Glutamatergic neuron (in vitro differentiated cells): ENCODE measurements at places on chromosomes 1 and 21. TPM values are rescaled to one million over a fixed set of nuclear protein-coding genes. Genes with fewer than 3 reads are reported as not detected.
A peak's percentile ranks its signal among the peaks of the same experiment; 100 is the strongest.

GRCh38 chr1:119341372-119341947, 27.1 kb upstream of the HAO2 start:
- no peak overlapping the region for H3K27ac ChIP-seq
- no peaks in the 10 kb centered on the region for H3K36me3 ChIP-seq
- no peaks in the 10 kb centered on the region for H3K27me3 ChIP-seq
- no peaks in the 10 kb centered on the region for H3K4me1 ChIP-seq
- H3K4me3 ChIP-seq, result no peak overlapping the region

The AKR7A3 gene
- total RNA-seq, result 1.9 TPM

The KIF21B gene
- total RNA-seq, result 51.1 TPM

GRCh38 chr1:182794091-182794490, 4.5 kb downstream of the NPL start:
- peaks cover 4% of the 10 kb centered on the region for H3K27me3 ChIP-seq
- no peaks in the 10 kb centered on the region for H3K4me1 ChIP-seq
- DNase-seq, result no peak
- no peaks in the 10 kb centered on the region for H3K36me3 ChIP-seq

GRCh38 chr1:214583113-214583512, 19.9 kb upstream of the CENPF start:
- no peak for DNase-seq
- no peaks in the 10 kb centered on the region for H3K27me3 ChIP-seq
- no peaks in the 10 kb centered on the region for H3K36me3 ChIP-seq
- no peak overlapping the region for H3K27ac ChIP-seq
- H3K4me1 ChIP-seq, result peaks cover 4% of the 10 kb centered on the region
- H3K4me3 ChIP-seq, result no peak overlapping the region

The LRRN2 gene
- 6.9 TPM for total RNA-seq

- H3K36me3 ChIP-seq, result no peaks in the 10 kb centered on the region
- H3K27ac ChIP-seq, result no peak overlapping the region
- peaks cover 2% of the 10 kb centered on the region for H3K27me3 ChIP-seq
- no peak for DNase-seq
- H3K4me3 ChIP-seq, result no peak overlapping the region
Observed at GRCh38 chr1:160774886-160775719, 20.9 kb upstream of the LY9 start.

DNA sequence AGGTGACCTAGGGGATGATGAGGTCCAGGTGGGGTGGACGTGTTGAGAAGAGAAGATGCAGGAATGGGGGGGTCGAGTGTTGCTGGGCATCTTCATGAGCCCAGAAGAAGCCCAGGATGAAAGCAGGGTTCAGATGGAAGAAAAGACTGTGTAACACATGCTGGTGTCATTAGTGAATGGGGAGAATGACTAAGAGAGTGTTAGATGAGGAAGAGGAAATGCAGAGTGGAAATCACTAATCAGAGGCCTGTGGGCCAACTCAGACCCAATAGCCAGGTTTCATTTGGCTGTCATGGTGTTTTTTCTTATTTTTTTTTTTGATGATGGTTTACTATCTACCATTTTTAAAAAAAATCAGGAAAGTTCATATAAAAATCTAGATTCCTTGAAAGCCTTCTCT, 180.8 kb upstream of the CAMK1G start:
- H3K4me3 ChIP-seq, result no peak overlapping the region
- no peak overlapping the region for H3K27ac ChIP-seq
- no peaks in the 10 kb centered on the region for H3K27me3 ChIP-seq

- H3K4me1 ChIP-seq, result peaks cover 11% of the 10 kb centered on the region
- peaks cover 4% of the 10 kb centered on the region for H3K36me3 ChIP-seq
- no peak for DNase-seq
- H3K27ac ChIP-seq, result no peak overlapping the region
- no peak overlapping the region for H3K4me3 ChIP-seq
- H3K27me3 ChIP-seq, result no peaks in the 10 kb centered on the region
Observed at GRCh38 chr1:226827458-226827857, 43.0 kb upstream of the PSEN2 start.

The OLFM3 gene
- total RNA-seq, result 2.7 TPM

DNA sequence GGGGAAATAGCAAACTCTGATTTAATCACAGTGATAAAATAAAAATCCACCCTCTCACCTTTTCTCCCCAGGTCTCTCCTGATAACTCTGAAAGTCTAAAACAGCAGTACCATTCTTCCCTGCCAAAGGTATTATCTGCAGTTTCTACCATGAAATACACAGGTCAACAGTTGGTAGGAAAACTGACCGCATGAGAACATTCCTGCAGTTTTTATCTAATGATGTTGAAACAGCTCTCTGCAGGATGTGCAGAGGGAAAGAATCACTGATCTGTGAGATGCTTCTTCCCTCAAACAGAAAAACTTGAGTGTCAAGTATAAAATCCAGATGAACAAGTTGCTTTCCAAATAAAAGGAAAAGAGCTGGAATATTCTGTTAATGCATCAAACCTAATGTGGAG, 39.1 kb downstream of the KCNJ6 start:
- no peak for DNase-seq
- H3K27me3 ChIP-seq, result peaks cover 4% of the 10 kb centered on the region
- no peak overlapping the region for H3K27ac ChIP-seq
- H3K4me3 ChIP-seq, result no peak overlapping the region

DNA sequence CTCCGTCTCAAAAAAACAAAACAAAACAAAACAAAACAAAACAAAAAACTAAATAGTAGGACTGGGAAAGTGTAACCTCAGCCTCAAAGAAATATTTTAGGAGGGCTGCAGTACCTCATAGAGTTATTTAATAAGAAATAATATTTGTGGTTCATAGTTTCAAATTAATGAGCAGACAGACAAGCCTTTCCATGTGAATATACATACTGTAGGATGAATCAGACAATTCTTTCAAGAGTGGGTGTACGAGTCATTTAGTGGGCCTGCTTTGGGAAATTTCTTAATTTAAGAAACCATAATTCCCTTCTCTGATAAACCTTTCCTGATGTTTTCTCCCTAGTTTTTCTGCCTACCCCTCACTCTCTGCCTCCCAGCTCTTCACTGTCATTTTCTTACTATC, 52.5 kb downstream of the CDC14A start:
- DNase-seq, result no peak
- no peak overlapping the region for H3K27ac ChIP-seq
- no peaks in the 10 kb centered on the region for H3K4me1 ChIP-seq
- H3K27me3 ChIP-seq, result no peaks in the 10 kb centered on the region

GRCh38 chr1:169144941-169145626, 38.6 kb downstream of the ATP1B1 start:
- peaks cover 2% of the 10 kb centered on the region for H3K27me3 ChIP-seq
- DNase-seq, result no peak
- peaks cover 3% of the 10 kb centered on the region for H3K4me1 ChIP-seq

The ZNF362 gene
- total RNA-seq, result 69.8 TPM

GRCh38 chr1:234862360-234862943, 252.5 kb upstream of the IRF2BP2 start:
- H3K4me1 ChIP-seq, result peaks cover 19% of the 10 kb centered on the region
- no peak overlapping the region for H3K4me3 ChIP-seq
- no peak for DNase-seq
- peak overlapping the region; percentile 82 for H3K27ac ChIP-seq

The CGN gene
- 2.0 TPM for total RNA-seq

DNA sequence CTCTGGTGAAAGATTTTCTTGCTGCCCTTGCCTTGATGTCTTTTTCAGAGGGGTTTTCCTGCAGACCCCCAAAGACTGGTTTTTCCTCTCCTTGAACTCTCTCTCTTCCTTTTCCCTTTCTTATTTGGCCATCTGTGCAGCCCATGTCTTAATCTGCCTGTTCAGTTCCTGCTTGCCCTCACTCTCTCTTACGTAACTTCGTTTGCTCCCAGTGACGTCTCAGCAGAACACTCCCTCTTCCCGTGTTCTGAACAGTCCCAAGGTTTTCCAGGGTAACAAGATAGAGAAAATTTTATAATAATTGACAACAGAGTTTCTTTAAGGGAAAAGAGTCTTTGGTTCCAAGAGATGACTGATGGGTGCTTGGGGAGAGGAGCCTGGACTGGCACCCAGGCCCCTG, 109.1 kb upstream of the LMO4 start:
- H3K4me3 ChIP-seq, result peak overlapping the region; percentile 36
- no peaks in the 10 kb centered on the region for H3K36me3 ChIP-seq
- H3K27ac ChIP-seq, result no peak overlapping the region
- DNase-seq, result no peak
- H3K27me3 ChIP-seq, result no peaks in the 10 kb centered on the region

DNA sequence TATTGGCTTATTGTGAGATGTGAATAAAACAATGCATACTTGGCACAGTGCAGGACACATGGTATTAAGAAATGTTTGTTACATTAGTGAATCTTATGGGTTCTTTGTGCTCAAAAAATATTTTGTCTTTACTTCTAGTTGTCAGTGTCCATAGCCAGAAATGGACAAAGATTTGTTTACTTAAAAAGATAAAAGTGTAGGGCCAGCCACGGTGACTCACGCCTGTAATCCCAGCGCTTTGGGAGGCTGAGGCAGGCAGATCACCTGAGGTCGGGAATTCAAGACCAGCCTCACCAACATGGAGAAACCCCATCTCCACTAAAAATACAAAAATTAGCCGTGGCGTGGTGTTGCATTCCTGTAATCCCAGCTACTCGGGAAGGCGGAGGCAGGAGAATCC, 654.6 kb upstream of the NEGR1 start:
- peaks cover 8% of the 10 kb centered on the region for H3K36me3 ChIP-seq
- H3K27me3 ChIP-seq, result no peaks in the 10 kb centered on the region
- peaks cover 6% of the 10 kb centered on the region for H3K4me1 ChIP-seq
- DNase-seq, result no peak

The H6PD gene
- total RNA-seq, result 5.0 TPM

DNA sequence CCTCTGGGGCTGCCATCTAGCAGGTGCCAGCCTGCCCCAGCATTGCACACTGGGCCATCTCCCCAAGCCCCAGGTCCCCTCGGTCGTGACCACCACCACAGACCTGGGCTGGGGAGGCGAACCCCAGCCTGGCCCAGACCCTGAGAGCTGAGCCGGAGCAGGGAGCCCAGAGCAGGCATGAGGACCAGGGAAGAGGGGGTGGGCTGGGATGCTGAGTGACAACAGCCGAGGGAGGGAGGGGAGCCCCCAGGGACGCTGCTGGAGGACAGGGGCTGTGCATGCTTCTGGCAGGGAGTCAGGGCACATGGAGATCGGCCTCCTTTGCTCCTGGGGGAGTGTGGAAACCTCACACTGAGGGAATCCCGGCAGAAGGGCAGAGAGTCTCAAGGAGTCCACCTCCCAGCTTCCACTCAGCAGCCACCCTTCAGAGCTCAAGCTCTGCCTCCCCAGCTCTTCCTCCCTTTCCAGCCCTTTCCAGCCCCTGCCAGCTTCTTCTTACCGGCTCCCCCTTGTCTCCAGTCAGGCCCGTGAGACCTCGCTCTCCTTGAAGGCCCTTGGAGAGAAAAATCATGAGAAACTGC, 23.7 kb upstream of the PEF1 start:
- H3K36me3 ChIP-seq, result no peaks in the 10 kb centered on the region
- peaks cover 55% of the 10 kb centered on the region for H3K4me1 ChIP-seq
- H3K27ac ChIP-seq, result peak overlapping the region; percentile 99

GRCh38 chr1:185768371-185768770, 34.2 kb downstream of the HMCN1 start:
- H3K4me1 ChIP-seq, result no peaks in the 10 kb centered on the region
- DNase-seq, result no peak
- no peak overlapping the region for H3K4me3 ChIP-seq
- H3K36me3 ChIP-seq, result no peaks in the 10 kb centered on the region
- no peak overlapping the region for H3K27ac ChIP-seq

The PRKACB gene
- total RNA-seq, result 11.2 TPM

The OR10Z1 gene
- total RNA-seq, result not detected

The SCMH1 gene
- 17.8 TPM for total RNA-seq

DNA sequence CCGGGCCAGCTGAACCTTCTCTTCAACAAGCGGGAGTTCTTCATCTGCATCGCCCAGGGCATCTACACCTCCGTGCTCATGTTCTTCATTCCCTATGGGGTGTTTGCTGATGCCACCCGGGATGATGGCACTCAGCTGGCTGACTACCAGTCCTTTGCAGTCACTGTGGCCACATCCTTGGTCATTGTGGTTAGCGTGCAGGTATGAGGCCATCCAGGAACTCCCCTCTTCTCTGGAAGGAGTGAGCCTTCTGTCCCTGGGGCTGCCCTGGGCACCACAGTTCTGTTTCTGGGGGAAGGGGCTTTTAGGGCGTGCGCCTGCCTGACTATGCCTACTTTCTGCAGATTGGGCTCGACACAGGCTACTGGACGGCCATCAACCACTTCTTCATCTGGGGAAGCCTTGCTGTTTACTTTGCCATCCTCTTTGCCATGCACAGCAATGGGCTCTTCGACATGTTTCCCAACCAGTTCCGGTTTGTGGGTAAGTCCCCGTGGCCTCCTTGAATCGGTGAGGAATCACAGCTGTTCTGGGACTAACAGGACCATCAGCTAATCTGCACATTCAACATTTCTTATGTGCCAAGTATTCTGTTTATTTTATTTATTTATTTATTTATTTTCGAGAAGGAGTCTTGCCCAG, 21.1 kb downstream of the ATP8B2 start:
- H3K27ac ChIP-seq, result no peak overlapping the region
- no peak for DNase-seq
- H3K4me3 ChIP-seq, result no peak overlapping the region
- peaks cover 8% of the 10 kb centered on the region for H3K27me3 ChIP-seq
- H3K36me3 ChIP-seq, result peaks cover 4% of the 10 kb centered on the region

The IL20 gene
- total RNA-seq, result not detected

The DMAP1 gene
- 62.6 TPM for total RNA-seq

The MCOLN2 gene
- total RNA-seq, result not detected

DNA sequence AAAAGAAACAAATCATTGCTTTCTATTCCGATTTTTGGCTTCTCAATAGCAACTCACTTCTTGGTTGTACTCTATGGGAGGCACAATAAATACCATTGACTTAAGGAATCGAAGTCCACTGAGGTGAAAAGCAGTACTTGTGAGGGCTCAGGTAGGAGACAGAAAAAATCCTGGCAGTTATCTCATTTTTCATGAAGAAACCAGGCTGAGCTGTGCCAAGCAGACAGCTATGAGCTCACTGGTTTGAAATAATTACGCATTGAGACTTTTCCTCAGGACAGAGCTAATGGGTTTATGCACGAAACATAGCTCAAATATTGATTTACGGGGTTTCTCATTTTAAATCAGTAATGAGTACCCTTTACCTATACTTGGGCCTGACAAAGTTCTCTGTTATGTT, 18.5 kb downstream of the COLGALT2 start:
- H3K27ac ChIP-seq, result no peak overlapping the region
- H3K4me1 ChIP-seq, result peaks cover 6% of the 10 kb centered on the region
- no peak overlapping the region for H3K4me3 ChIP-seq
- no peaks in the 10 kb centered on the region for H3K36me3 ChIP-seq

- no peak overlapping the region for H3K4me3 ChIP-seq
- no peaks in the 10 kb centered on the region for H3K27me3 ChIP-seq
- no peak for DNase-seq
- H3K4me1 ChIP-seq, result no peaks in the 10 kb centered on the region
- no peak overlapping the region for H3K27ac ChIP-seq
Observed at GRCh38 chr1:107309962-107310361, 169.1 kb downstream of the NTNG1 start.
